ENCODE measurements at places on chromosomes 11 and 22.
A peak's percentile ranks its signal among the peaks of the same experiment; 100 is the strongest.

- no peak for DNase-seq
- H3K27me3 ChIP-seq, result no peaks in the 10 kb centered on the region
- H3K27ac ChIP-seq, result no peak overlapping the region
- peaks cover 20% of the 10 kb centered on the region for H3K4me1 ChIP-seq
Measured at GRCh38 chr11:82865841-82866240, 34.4 kb downstream of the PRCP start.

GRCh38 chr22:40224702-40225101 is 47.0 kb downstream of the TNRC6B start:
- no peak overlapping the region for H3K27ac ChIP-seq
- H3K36me3 ChIP-seq, result peaks cover 6% of the 10 kb centered on the region
- peaks cover 23% of the 10 kb centered on the region for H3K4me1 ChIP-seq
- no peak overlapping the region for H3K4me3 ChIP-seq
- DNase-seq, result no peak

DNA sequence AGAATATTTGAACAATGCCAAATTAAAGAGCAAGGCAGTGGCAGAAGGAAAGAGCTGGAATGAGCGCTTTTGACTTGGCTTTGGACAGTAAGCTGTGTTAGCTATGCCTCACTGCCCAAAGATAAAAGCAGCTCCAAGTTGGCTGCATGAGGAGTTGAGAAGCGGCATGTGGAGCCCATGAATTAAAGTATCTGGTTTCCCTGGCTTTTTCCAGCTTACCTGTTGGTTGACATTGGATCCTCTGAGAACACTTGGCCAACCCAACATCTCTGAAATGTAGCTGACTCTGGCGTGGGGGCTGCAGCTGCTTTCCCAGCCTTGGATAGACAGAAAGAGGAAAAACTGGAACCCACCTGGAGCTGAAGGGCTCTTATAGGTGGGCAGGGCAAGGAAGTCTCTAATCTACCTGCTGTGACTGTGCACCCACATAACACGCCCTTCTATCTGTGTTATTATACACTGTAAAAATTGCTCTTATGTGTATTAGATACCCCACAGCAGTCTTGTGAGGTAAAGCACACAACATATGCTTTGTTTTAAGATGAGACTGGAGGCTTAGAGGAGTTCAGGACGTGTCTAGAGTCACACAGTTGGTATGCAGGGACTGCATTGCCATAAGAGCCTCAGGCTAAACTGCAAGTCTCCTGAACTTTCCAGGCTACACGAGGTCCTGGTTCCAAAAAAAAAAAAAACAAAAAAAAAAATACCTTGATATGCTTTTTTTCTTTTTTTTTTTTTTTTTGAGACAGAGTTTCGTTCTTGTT is 5.8 kb downstream of the UBASH3B start:
- no peaks in the 10 kb centered on the region for H3K27me3 ChIP-seq
- DNase-seq, result no peak
- peaks cover 15% of the 10 kb centered on the region for H3K4me1 ChIP-seq
- no peaks in the 10 kb centered on the region for H3K36me3 ChIP-seq
- no peak overlapping the region for H3K27ac ChIP-seq

GRCh38 chr11:131495423-131495822 is 125.0 kb downstream of the NTM start:
- H3K27ac ChIP-seq, result no peak overlapping the region
- no peaks in the 10 kb centered on the region for H3K36me3 ChIP-seq
- H3K4me3 ChIP-seq, result no peak overlapping the region
- H3K27me3 ChIP-seq, result no peaks in the 10 kb centered on the region
- DNase-seq, result no peak

DNA sequence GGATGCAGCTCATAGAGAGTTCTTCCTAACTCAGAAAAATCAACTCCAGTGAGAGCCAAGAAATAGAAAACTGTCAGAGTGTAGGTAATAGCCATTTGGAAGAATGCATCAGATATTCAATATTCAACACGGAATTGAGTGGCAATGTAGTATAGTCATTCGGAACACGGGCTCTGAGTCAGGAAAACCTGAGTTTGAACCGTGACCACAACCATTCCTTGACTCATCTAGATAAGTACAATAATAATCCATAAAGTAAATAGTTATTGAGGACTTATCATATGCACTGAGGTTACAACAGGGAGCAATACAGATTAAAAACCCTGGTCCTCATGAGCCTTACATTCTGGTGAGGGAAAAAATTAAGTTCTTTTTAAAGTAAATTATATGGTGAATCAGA is 62.6 kb upstream of the PHF21A start:
- H3K36me3 ChIP-seq, result no peaks in the 10 kb centered on the region
- no peak overlapping the region for H3K27ac ChIP-seq
- no peaks in the 10 kb centered on the region for H3K4me1 ChIP-seq
- peaks cover 7% of the 10 kb centered on the region for H3K27me3 ChIP-seq
- H3K4me3 ChIP-seq, result no peak overlapping the region

- no peak for DNase-seq
- no peaks in the 10 kb centered on the region for H3K27me3 ChIP-seq
- no peaks in the 10 kb centered on the region for H3K4me1 ChIP-seq
Measured at GRCh38 chr11:90919332-90919731, 696.5 kb upstream of the CHORDC1 start.

DNA sequence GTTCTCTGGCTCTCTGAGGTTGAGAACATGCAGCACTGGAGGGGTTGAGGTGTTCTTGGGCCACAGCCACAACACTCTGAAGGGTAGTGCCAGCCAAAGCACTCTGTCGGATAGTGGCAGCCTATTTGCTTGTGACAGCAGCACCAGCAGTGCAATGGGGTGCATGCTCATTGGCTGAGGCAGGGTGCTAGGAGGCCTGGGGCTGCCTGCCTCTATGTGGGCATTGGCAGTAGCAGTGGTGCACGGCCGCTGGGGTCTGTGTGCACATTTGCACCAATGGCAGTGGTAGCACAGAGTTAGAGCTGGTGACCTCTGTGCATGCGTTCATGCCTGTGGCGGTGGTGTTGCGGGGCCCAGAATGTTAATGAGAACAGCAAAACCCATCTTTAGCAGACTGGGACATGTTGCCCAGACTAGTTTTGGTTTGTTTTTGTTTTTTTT is 25.4 kb downstream of the PI4KA start:
- H3K27me3 ChIP-seq, result no peaks in the 10 kb centered on the region
- peaks cover 57% of the 10 kb centered on the region for H3K36me3 ChIP-seq
- H3K4me3 ChIP-seq, result no peak overlapping the region
- no peak overlapping the region for H3K27ac ChIP-seq
- H3K4me1 ChIP-seq, result no peaks in the 10 kb centered on the region
- DNase-seq, result no peak

DNA sequence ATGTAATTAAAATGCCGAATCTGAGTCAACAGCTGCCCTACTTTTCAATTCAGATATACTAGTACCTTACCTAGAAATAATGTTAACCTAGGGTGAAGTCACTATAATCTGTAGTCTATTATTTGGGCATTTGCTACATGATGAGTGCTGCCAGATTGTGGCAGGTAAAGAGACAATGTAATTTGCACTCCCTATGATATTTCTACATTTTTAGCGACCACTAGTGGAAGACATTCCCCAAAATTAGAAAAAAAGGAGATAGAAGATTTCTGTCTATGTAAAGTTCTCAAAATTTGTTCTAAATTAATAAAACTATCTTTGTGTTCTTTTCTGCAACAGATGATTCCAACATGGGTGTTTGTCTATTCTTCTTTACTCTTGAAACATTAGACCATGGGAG is 14.1 kb downstream of the MS4A1 start:
- no peaks in the 10 kb centered on the region for H3K4me1 ChIP-seq
- H3K36me3 ChIP-seq, result no peaks in the 10 kb centered on the region
- H3K27ac ChIP-seq, result no peak overlapping the region
- H3K27me3 ChIP-seq, result no peaks in the 10 kb centered on the region
- no peak overlapping the region for H3K4me3 ChIP-seq

GRCh38 chr11:2376751-2377451 is at the start of gene CD81:
Gene CD81 (plus strand): TSS chr11:2377310. CDS start chr11:2377550, 240 bp downstream.
- H3K36me3 ChIP-seq, result no peaks in the 10 kb centered on the region
- H3K27ac ChIP-seq, result peak within 1 kb of the TSS; percentile 99
- DNase-seq, result peak; percentile 63

- no peaks in the 10 kb centered on the region for H3K36me3 ChIP-seq
- H3K27ac ChIP-seq, result no peak overlapping the region
- no peak overlapping the region for H3K4me3 ChIP-seq
- no peaks in the 10 kb centered on the region for H3K27me3 ChIP-seq
Measured at GRCh38 chr11:112589155-112589554, 328.5 kb upstream of the PLET1 start.

DNA sequence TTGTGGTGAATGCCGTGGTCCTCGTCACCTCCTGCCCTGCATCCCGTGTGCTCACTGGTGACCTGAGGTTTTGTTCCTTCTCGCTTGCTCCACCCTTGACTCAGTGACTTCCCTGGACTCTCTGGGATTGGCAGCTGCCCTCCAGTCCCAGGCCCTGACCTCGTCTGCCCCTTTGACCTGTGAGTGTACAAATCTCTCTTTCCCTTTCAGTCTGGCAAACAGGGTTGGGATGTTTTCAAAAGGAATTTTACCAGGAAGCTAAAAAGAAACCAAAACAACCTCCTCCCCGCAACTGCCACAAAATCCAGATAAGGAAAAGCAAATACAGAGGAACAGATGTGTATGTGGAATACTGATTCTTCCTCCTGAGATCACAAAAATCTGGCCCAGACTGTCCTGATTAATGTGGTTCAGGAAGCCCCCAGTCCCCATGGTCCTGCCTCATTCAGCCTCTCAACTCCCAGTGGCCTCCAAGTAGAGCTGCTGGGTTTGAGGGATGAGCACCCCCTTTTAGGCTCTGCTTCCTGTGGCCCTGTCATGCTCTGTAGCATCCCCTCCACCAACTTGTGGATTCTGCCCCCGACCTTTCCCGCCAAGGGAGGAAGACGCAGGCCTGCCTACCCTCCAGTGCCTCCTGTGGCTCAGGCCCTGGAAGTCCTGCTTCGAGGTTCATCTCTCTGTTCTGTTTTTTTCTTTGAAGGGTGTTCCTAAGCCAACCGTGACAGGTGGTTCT is 15.2 kb downstream of the ROBO4 start:
- H3K4me1 ChIP-seq, result peaks cover 6% of the 10 kb centered on the region
- H3K27ac ChIP-seq, result peak overlapping the region; percentile 55
- H3K36me3 ChIP-seq, result no peaks in the 10 kb centered on the region
- no peak for DNase-seq
- no peaks in the 10 kb centered on the region for H3K27me3 ChIP-seq
- no peak overlapping the region for H3K4me3 ChIP-seq

- no peaks in the 10 kb centered on the region for H3K27me3 ChIP-seq
- no peak overlapping the region for H3K27ac ChIP-seq
- no peak overlapping the region for H3K4me3 ChIP-seq
- DNase-seq, result no peak
- no peaks in the 10 kb centered on the region for H3K4me1 ChIP-seq
Measured at GRCh38 chr11:57240007-57240406, 3.0 kb upstream of the APLNR start.

GRCh38 chr11:86747801-86748200 is 52.5 kb upstream of the PRSS23 start:
- H3K4me3 ChIP-seq, result no peak overlapping the region
- peaks cover 2% of the 10 kb centered on the region for H3K4me1 ChIP-seq

DNA sequence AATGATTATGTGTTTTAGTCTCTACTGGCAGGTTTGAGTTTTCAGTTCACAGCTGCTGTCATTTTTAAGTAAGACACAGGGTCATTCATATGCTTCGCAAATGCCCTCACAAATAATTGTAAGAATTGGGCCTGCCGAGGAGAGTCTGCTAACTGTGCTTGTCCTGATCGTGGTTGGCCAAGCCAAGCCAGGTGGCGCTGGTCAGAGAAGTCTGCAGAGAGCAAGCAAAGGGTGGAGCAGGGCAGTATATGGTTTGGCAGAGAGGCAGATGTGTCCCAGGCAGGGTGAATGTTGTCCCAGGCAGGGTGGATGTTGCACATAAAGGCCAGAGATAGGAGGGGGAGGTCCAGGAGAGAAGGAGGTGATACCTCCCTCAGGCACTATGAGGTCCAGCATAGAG is 52.7 kb downstream of the SCN3B start:
- no peak for DNase-seq
- no peak overlapping the region for H3K27ac ChIP-seq
- H3K27me3 ChIP-seq, result no peaks in the 10 kb centered on the region

- no peaks in the 10 kb centered on the region for H3K36me3 ChIP-seq
Measured at GRCh38 chr11:118109231-118109630, 22.5 kb upstream of the SMIM35 start.

DNA sequence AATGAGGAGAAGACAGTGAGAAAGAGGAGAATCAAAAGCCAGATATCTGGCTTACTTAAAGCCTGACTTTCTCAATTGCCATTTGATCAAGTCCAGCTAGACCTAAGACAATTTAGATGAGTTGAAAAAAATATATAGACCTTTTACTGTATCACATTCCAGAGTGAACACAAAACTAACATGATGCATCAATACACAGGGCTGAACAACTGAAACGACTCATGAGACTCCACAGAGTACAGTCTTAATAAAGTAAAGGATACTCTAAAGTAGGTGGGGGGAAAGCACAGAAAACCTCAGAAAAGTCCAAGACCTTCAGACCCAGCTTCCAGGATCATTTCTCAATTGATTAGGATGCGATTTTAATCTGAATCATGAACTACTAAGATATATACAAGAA is 95.3 kb upstream of the OR9G4 start:
- peaks cover 3% of the 10 kb centered on the region for H3K4me1 ChIP-seq
- no peak overlapping the region for H3K4me3 ChIP-seq
- no peaks in the 10 kb centered on the region for H3K36me3 ChIP-seq

- H3K4me3 ChIP-seq, result no peak overlapping the region
- no peak for DNase-seq
- peaks cover 40% of the 10 kb centered on the region for H3K4me1 ChIP-seq
- H3K27ac ChIP-seq, result no peak overlapping the region
- H3K27me3 ChIP-seq, result no peaks in the 10 kb centered on the region
Measured at GRCh38 chr11:94149431-94150017, 20.9 kb downstream of the PANX1 start.

GRCh38 chr11:61816736-61817455 is at the start of gene FADS1:
Gene FADS1 (minus strand): TSS chr11:61817003. CDS start chr11:61816929, 74 bp downstream.
- no peaks in the 10 kb centered on the region for H3K27me3 ChIP-seq
- peak; percentile 98 for DNase-seq
- no peaks in the 10 kb centered on the region for H3K4me1 ChIP-seq
- peak within 1 kb of the TSS; percentile 97 for H3K27ac ChIP-seq
- H3K36me3 ChIP-seq, result peaks cover 12% of the 10 kb centered on the region

DNA sequence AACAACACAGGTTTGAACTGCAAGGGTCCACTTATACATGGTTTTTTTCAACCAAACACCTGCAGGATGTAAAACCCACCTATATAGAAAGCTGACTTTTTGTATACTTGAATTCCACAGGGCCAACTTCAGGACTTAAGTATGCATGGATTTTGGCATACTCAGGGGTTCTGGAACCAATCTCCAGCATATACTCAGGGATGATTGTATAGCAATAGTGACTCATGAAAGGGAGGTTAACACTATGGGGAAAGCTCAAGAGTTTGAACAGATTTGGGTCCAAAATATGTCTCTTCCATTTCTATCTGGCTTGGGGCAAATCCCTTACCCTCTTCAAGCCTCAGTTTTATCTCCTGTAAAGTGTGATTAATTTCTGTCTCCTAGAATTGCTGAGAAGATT is 94.9 kb downstream of the MICAL2 start:
- H3K27ac ChIP-seq, result no peak overlapping the region
- no peak overlapping the region for H3K4me3 ChIP-seq
- peaks cover 14% of the 10 kb centered on the region for H3K4me1 ChIP-seq
- no peak for DNase-seq

GRCh38 chr11:2268729-2269600 is 1.4 kb downstream of the ASCL2 start:
- peak overlapping the region; percentile 58 for H3K27ac ChIP-seq
- H3K27me3 ChIP-seq, result peaks cover 29% of the 10 kb centered on the region
- peak; percentile 87 for DNase-seq
- H3K4me3 ChIP-seq, result peak overlapping the region; percentile 52
- H3K36me3 ChIP-seq, result no peaks in the 10 kb centered on the region

Data from upper lobe of right lung (tissue), 1 donor.